ENCODE measurements at places on chromosomes 12 and 14.

DNA sequence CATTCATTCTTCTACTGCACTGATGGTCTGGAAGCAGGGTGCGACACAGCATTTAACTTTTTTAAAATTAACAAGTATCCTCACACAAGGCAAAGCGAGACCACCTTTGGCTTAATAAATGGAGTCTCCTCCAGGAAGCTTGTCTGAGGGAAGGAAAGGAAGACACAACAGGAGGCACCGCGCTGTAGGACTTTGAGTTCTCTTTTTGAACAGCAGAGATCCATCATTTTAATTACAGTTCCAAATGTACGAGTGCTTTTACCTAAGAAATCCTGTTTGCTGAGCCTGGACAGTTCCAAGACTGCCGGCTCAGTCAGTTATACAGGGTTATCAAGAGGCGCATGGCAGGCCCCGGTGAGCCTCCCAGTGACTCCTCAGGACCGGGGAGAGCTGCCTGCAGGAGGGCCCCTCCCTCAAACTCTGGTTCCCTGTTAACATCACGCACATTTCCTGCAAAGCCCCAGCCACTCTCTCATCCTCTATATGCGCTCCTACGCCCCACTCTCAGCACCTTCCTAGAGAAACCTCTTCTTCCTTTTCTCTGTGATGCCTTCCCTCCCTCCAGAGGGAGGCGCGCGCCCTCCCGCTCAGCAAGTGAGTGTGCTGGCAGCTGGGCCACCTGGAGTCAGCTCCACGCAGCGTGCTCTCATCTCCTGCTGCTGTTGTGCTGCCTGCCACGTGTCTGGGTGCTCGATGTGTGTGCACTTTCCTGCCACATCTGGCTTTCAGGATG is 46.1 kb downstream of the STX2 start:
- no peak for DNase-seq

- DNase-seq, result no peak
These were observed 1.6 kb downstream of the FMNL3 start for GRCh38 chr12:49705479-49706134.

- no peak for DNase-seq
These were observed 23.8 kb downstream of the IL31 start for GRCh38 chr12:122150127-122150681.

- DNase-seq, result no peak
These were observed 54.2 kb upstream of the BCL2L14 start for GRCh38 chr12:12016284-12017100.

DNA sequence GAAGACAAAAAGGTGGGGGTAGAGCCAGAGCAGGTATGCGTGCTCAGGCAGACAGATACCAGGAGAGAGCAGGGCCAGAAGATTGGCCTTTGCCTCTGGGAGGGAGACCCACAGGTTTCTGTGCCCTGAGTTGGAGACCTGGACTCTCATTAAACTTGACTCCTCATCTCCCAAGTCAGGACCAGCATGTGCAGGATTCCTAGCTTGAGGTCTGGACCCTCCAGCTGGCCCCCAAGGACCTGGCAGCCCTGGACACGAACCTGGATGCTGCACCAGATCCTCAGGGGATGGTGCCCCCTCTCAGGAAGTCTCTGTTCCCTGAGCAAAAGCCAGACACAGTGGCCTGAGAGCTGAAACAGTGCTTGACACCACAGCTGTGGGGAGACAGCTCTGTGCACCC is 10.5 kb upstream of the KRT73 start:
- no peak for DNase-seq

GRCh38 chr12:65023485-65023884 is 97.6 kb downstream of the WIF1 start:
- DNase-seq, result no peak

- no peak for DNase-seq
These were observed 99.2 kb downstream of the SCARB1 start for GRCh38 chr12:124764451-124764850.
